ENCODE measurements at places on chromosomes 7 and 10. TPM values are rescaled to one million over a fixed set of nuclear protein-coding genes. Genes with fewer than 3 reads are reported as not detected.

JAKMIP3 gene
- 0.16 TPM for total RNA-seq

C7orf25 gene
- total RNA-seq, result 6.6 TPM

KIAA1217 gene
- total RNA-seq, result 1.4 TPM

PRRT4 gene
- not detected for total RNA-seq

RP9 gene
- total RNA-seq, result 9.4 TPM

IFIT5 gene
- 20.0 TPM for total RNA-seq

LMBR1 gene
- total RNA-seq, result 45.1 TPM

PDZD7 gene
- total RNA-seq, result 2.0 TPM

PLCE1 gene
- total RNA-seq, result 3.3 TPM

PPP1R9A gene
- total RNA-seq, result 0.60 TPM

CXCL12 gene
- 54.7 TPM for total RNA-seq

GPR26 gene
- not detected for total RNA-seq

ATOH7 gene
- total RNA-seq, result not detected

GIMAP8 gene
- under 0.01 TPM for total RNA-seq

TMEM273 gene
- total RNA-seq, result not detected

SFRP5 gene
- total RNA-seq, result not detected

PDE6C gene
- total RNA-seq, result not detected

BTBD16 gene
- not detected for total RNA-seq

FAM25G gene
- not detected for total RNA-seq

HMX2 gene
- total RNA-seq, result not detected

CALML3 gene
- total RNA-seq, result not detected

PDE1C gene
- total RNA-seq, result 0.09 TPM

POMZP3 gene
- total RNA-seq, result 5.2 TPM

SPDYE9 gene
- total RNA-seq, result not detected

TMEM213 gene
- total RNA-seq, result not detected

RSPH10B gene
- total RNA-seq, result not detected

CFTR gene
- total RNA-seq, result not detected

PRF1 gene
- not detected for total RNA-seq

SFXN4 gene
- 5.5 TPM for total RNA-seq

KBTBD2 gene
- total RNA-seq, result 30.6 TPM

ACTA2 gene
- 53.0 TPM for total RNA-seq

PNLIPRP1 gene
- not detected for total RNA-seq

NME8 gene
- not detected for total RNA-seq

PLEKHS1 gene
- total RNA-seq, result not detected

MGMT gene
- 32.6 TPM for total RNA-seq

SLC26A5 gene
- total RNA-seq, result not detected

Measured in bronchial smooth muscle cell (primary cell).